Stimulated activated CD4-positive, alpha-beta T cell treated with anti-CD3 and anti-CD28 coated beads, Interleukin-2, amount 100 ng/mL, for 48 hours (primary cell): ENCODE measurements at places on chromosomes 2 and 18.

- no peak for DNase-seq
Observed at GRCh38 chr2:236107942-236108625, 60.1 kb downstream of the GBX2 start.

DNA sequence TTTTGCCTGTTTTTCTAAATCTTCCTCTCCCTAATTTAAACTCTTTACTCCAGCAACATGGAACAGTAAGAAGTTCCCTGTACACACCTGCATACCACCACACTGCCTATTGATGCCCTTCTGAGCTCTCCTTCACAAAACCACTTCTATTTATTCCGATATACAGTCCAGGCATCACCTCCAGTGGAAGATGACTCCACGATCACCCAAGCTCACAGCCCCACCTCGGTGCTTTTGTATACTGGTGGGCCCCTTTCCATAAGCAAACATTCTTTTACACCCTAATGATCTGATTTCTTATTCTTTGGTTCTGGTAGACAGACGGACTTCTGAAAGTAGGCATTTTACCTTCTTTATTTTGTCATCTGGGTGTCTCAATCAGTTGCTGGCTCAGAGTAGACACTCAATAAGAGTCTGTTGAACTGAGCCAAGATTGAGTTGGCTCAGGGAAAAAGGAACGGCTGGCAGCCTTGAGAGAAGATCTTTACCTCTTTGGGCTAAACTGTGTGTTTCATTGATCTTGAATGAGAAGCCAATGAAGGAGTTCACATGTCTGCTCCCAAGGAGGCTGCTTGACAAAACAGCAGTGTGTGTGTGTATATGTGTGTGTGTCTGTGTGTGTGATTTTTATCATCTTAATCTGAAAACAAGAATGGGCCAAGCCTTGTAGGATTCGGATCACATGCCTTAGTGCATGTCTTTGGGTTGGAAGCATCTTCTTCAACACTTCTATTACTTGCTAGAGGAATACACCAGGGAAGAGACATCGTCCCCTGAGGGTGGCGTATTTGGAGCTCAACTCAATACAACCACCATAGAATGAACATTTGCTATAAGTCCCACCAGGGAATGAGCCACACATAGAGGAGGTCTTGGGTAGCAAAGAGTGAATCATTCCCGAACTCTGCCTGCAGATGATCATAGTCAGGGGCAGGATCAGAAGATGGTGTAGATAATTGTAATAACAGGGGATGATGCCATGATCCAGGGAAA, 341.8 kb downstream of the CYRIA start:
- no peak for DNase-seq

DNA sequence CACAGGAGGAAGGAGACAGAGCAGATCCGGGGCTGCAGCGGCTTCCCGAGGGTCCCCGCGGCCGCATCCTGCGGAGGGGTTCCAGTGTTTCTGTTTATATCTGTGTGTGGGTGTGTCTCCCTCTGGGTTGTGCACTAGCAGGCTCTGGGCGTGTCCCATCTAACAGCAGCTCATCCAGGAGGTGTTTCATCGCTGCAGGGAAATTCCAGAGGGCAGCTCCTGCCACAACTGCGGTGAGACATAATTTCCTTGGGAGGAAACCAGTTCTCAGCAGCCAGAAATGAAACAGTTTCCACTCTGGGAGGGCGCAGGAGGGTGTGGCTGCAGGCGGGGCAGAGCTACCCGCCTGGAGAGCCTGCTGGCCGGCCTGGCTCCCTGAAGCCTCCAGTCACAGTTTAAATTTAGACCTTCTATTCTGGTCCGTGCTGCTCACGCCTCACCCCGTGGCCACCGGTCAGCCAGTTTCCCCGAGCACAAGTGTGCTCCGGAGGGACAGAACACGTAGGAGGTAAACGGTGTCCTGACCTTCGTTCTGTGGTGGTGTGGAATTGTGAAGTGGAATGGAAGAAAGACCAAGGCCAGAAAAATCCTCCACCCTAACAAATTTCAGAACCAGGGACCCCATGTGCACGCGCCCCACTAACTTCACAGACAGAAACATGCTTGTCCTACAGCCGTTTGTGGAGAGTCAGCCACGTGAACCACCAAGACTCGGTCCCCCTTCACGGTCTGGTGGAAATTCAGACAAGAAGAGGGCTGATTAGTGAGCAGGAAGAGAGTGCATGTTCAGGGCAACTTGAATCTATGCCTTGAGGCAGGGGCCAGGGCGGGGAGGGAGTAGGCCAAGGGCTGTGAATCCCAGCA, 50.2 kb downstream of the TEX44 start:
- DNase-seq: peak; percentile 46

GRCh38 chr2:168130346-168130745, 117.0 kb downstream of the STK39 start:
- DNase-seq: no peak

DNA sequence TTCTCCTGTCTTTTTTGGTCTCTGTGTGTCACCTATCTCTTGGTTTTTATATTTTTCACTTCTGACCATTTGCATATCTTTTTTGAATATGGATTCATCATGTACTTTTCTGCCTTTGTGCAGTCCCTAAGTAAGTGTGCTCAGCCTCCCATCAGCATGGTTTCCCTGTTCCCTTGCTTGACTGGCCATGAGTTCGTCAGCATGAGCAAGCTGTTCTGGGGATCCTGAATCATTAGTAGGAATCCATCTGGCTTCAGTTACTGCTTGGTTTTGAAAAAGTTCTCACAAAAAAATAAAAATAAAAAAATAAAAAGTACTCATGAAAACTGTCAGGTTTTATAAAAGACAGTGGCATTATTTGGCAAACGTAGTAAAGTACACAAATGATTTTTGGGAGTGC, 144.1 kb downstream of the NCOA1 start:
- no peak for DNase-seq

- no peak for DNase-seq
Observed at GRCh38 chr2:121001641-121002040, 266.0 kb downstream of the GLI2 start.

DNA sequence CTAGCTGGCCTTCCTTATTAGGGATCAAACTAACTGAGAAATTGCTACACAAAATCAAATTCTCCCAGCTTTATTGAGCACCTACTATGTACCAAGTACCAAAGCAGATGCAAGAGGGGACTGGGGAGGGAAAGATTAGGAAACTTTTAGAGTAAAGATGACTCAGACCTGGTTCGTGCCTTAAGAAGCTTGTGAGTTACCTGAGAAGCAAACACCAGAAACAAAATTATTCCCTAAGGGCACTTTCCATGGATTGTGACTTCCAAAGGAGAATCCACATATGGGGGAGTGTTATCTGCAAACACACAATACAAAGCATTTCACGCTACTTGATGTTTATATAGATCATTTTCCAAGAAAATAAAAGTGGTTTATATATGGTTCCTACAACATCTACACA, 326.9 kb upstream of the HNRNPA3 start:
- no peak for DNase-seq

GRCh38 chr2:216144372-216144771, 35.2 kb downstream of the XRCC5 start:
- no peak for DNase-seq

GRCh38 chr2:168939918-168940317, 38.8 kb downstream of the G6PC2 start:
- no peak for DNase-seq

DNA sequence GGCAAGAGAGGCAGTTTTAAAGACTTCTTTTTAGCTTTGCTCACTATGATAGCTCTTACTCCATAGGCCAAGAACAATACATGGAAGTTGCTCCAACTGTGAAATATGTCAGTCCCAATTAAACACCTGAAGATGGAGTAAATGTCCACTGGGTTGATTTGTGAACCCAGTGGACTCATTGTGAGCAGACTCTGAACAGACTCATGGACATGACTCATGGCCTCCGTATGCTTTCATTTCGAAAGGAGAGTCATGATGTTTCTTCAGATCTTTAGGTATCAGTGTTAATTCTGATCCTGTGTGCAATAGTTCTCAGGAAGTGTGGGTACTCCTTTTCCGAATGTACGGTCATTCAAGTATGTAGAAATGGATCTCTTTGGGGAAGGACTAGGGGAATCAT, 5.4 kb upstream of the CWC22 start:
- no peak for DNase-seq

GRCh38 chr2:203383038-203383437, 54.8 kb downstream of the ABI2 start:
- no peak for DNase-seq

DNA sequence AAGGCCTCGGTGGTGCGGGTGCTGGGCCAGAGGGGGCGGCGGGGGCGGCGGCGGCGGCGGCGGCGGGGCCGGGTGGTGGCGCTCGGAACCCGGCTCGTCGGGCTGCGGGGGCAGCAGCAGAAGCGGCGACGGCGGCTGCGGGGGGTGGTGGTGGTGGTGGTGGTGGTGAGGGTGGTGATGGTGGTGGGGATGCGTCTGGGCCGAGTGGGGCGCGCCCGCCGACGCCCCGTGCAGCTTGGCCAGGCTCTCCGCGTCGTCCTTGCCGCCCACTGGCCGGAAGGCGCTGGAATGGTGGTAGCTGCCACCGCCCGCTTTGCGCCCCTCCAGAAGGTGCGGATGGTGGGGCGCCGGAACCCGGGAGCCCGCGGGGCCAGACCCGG, 4.4 kb downstream of the SKOR2 start:
- no peak for DNase-seq

DNA sequence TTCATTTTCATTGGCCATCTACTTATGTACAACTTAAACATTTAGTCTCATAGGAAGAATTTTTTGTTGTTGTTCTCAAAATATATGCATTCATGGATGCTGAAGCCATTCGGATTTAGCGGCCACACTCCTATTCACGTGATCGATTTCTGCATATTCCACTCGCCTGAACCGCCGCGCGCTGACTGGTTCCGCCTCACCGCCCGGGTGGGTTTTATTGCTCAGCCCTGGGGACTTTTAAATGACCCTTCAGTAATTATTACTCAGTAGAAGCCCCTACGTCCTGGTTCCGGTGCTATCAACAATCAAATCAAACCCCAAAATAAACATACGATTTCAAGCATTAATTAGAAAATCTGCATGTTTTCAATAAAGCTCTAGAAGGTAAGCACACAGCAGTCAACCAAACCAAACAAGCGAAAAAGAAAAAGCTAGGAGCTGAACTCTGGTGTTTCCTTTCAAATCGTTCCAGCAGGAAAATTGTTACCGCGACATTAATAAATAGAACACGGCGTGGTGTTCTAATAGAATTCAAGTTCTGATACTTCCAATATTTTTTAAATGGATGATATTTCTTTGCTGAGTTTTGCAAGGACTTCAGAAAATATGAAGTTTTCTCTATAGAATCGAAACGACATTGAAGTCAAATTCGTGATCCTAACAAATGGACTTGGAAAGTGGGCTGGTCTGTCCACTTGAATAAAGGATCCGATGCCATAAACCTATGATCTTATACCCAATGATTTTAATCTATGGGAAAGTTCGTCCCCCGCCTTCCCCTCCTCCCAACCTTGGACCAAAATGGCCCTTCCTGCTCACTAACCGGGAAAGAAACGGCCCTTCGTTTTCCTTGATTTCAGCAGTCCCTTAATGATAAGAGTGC, 9.3 kb downstream of the PAX3 start:
- DNase-seq: no peak

DNA sequence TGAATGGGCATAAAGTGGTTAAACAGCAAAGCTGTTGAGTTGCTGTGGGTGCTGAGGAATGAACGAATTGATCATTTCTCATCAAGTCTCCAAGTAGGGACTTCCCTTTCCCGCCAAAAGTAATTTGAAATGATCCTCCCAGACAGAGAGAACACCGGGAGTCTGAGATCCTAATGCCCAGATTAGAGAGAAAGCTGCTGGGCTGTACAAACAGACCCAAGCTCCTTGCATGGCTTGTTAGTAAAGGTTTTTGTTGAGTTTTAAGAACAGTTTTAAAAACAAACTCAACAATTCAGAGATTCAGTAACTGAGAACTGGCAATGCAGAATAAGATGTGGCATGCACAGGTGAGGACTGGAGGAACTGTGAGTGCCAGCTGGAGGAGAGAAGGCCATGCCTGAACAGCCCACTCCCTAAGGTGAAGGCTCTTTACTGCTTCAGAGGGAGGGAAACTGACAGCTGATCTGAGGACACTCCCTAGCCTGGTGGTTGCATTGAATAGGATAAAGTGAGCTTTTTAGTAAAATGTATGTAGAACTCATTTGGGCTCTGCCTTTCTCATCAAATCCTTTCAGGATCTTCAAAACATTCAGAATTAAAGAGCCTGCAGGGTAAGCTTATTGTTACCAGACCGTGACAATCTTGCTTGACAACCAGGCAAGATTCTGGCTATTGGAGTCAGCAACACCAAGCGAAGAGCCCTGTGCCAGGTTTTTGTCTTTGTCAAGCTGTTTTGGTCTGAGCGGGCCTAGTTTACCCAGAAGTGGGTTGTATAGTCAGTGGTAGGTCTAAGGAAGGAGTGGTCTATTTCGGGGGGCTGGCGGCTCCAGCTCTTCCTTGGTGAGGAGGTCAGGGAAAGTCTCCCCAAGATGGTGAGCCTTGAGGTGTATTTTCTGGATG, 63.2 kb upstream of the IGFBP5 start:
- DNase-seq: no peak

- no peak for DNase-seq
Observed at GRCh38 chr18:7754258-7754657, 187.1 kb downstream of the PTPRM start.

GRCh38 chr18:35117951-35118411, 76.8 kb downstream of the MAPRE2 start:
- no peak for DNase-seq

GRCh38 chr2:162768656-162769055, 69.9 kb downstream of the KCNH7 start:
- DNase-seq: no peak

GRCh38 chr2:23199115-23199918, 185.7 kb upstream of the KLHL29 start:
- DNase-seq: no peak

- DNase-seq: no peak
Observed at GRCh38 chr2:118169359-118170005, 81.2 kb downstream of the INSIG2 start.

- DNase-seq: no peak
Observed at GRCh38 chr2:49069829-49070228, 84.5 kb downstream of the FSHR start.

GRCh38 chr2:162118166-162119031, 33.6 kb downstream of the GCG start:
- no peak for DNase-seq
